ENCODE measurements at places on chromosomes 4 and X.

- no peak for DNase-seq
Observed at GRCh38 chr4:173318648-173319211, 15.4 kb downstream of the HMGB2 start.

DNA sequence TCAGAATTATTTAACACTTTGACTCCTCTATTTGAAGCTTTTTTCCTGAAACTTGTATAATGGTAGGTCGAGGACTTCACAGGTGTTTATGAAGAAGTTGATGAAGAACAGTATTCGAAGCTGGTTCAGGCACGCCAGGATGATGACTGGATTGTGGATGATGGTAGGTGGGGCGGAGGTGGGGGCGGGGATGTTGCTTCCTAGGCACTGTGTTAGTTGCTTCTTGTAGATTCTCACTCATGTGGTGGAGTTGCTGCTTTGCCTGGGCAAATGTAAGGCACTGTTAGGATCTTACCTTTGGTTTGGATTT lies 9.4 kb downstream of the POLA1 start:
- DNase-seq, result no peak

GRCh38 chr4:126851391-126851790 lies 781.4 kb upstream of the INTU start:
- no peak for DNase-seq

DNA sequence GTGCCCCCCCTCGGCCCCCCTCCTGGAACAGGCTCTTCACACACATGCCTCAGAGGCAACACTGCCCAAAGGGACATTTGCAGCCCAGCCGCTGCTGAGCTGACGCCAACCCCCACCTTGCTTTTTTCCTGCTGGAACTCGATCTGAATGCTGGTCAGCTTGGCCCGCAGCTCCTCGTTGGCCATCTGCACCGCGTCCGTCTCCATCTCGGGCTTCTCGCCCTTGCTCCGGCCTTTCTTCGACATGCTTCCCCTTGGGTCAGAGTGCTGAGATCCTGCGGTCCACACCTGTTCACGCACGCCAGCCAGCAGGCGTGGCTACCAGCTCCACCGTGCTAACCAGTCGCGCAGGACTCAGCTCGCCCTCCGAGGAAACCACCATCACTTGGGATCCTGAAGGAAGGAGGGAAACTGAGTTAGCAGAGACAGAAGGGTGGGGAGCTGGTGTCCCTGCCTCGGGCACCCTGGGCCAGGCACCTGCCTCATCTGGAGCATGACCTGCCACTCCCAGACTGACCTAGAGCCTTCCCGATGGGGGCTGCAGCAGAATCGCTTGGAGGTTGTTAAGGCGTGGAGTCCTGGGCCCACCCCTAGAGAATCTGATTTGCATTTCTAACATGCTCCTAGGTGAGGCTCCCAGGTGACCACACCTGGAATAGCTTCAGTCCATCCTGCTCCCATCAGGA lies 87.6 kb downstream of the JAKMIP1 start:
- DNase-seq, result no peak

DNA sequence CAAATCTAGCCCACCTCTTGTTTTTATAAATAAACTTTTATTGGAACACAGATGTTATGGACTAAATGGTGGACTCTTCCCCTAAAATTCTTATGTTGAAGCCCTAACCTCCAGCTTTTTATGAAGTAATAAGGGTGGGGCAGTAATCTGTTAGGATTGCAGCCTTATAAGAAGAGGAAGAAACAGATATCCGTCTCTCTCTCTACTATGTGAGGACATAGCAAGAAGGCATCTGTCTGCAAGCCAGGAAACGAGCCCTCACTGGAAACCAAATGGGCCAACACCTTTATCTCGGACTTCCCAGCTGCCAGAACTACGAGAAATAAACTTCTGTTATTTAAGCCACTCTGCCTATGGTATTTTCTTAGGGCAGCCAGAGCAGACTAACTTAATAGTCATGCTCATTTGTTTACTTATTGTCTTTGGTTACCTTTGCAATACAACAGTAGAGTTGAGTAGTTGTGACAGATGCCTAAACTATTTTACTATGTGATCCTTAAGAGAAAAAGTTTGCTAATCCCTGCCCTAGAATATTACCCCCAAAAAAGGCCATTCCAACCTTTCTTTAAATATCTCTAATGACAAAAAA lies 67.4 kb downstream of the MANBA start:
- DNase-seq, result no peak

- no peak for DNase-seq
Observed at GRCh38 chrX:153886915-153887314, 942 bp upstream of the L1CAM start.

GRCh38 chr4:84800256-84800655 lies 166.2 kb downstream of the WDFY3 start:
- no peak for DNase-seq

DNA sequence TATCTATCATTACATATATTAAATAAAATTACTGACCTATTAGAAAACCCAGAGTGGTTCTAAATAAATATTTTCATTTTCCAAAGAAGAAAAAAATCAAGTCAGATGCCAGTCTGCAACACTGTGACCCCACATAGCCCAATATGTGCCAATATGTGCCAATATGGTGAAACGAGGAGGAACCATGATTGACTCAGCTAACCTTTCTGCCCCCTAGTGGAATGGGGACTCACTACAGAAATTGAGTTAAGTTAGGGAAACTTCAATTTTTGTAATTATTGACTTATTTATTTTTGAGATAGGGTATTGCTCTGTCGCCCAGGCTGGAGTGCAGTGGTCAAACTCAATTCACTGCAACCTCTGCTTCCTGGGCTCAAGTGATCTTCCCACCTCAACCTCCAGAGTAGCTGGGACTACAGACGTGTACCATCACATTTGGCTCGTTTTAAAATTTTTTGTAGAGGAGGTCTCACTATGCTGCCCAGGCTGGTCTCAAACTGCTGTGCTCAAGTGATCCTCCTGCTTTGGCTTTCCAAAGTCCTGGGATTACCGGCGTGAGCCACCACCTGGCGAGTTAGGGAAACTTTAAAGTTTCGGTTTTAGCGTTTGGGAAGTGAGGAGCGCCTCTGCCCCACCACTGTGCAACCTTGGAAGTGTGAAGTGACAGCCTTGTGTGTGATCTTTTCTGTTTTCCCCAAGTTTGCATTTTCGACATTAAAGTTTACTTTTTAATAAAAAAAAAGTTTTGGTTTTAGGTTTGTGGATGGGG lies 116.8 kb upstream of the SHISA3 start:
- DNase-seq, result no peak

DNA sequence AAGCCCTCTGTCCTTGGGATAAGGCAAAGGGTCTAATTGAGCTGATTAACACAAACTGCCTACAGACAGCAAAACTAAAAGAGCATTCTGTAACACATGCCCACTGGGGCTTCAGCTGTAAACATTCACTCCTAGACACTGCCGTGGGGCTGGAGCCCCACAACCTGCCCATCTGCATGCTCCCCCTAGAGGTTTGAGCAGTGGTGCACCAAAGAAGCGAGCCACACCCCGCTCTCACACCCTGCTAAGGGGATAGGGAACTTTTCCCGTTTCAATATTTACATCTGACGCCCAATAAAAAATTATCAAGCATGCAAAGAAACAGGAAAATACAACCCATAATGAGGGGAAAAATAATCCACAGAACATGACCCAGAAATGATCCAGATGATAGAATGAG lies 46.9 kb upstream of the HSD17B10 start:
- DNase-seq, result no peak

DNA sequence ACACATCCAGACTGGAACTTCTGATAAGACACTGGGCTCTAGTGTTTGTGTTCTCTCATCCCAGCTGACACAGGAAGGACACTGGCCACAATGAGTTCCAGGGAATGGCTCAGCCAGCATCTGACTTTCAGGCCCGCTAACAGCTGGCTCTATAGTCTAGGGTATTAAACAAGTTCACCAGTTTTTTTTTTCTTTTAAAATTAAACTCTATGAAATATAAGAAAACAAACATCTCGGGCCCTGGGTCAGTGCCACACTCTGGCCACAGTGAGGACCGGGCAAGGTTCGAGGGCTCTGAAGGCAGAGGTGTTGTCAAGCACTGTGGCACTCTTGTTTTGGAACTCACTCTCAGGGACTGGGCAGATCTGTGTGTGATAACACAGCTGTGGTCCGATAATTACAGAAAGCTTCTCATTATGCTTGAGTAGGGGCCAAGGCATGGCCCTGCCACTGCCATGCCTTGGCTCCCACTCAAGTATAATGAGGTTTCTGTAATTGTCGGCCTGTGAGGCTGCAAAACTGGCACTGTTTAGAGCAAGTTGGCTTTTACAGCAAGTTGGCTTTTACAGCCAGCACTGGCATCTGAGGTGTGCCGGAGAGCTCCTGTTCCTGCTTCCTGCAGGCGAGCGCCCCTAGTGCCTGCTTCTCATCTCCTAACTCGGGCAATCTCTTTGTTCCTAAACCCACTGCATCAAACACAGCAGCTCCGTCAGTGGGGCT lies 62.8 kb downstream of the PPP1R2C start:
- no peak for DNase-seq

DNA sequence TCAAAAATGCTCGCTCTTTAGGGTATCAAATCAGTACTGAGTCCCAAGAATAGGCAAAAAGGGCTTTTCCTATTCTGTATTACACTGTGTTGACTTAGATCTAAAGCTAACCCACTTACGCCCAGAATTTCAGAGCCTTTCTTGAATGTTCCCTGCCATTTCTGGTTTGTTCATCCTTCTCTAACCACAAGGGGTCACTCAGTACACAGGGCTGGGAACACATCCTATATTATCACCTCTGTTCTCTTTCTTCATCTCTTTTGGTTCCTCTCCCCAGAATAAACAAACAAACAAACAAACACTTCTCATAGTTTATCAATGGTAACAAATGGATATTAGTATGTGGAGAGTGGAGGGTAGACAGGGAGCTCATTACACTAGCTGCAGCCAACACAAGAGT lies 25.5 kb upstream of the MORC4 start:
- no peak for DNase-seq

DNA sequence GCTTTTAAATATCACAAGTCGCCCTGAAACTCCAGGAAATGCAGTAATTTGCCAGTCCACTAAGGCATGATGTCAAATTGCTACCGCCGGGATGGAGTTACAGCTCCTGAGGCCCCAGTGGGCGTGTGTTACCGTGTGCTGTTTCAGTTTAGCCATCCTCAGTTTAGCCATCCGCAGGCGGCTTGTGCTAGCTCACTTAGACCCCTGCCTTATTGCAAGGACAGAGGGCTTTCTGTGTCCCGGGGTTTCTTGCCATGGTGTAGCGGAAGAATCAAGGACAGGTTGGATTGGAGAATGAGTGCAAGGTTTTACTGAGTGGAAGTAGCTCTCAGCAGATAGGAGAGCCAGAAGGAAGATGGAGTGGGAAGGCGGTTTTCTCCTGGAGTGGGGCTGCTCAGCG lies 33.8 kb upstream of the LRBA start:
- no peak for DNase-seq

- no peak for DNase-seq
Observed at GRCh38 chr4:109559625-109559982, 442 bp upstream of the MCUB start.

DNA sequence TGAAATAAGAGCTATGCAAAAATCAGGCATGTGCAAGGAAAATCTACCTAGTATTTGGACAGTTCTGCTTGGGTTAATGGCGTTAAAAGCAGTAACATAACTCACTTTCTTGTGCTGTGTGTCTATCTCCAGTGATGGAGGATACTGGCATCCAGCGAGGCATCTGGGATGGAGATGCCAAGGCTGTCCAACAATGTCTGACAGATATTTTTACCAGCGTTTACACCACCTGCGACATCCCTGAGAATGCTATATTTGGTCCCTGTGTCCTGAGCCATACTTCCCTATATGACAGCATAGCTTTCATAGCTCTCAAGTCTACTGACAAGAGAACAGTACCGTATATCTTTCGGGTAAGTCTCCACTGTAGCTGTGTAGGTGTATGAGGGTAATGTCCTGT lies 2.6 kb downstream of the PRDM8 start:
- DNase-seq, result no peak

DNA sequence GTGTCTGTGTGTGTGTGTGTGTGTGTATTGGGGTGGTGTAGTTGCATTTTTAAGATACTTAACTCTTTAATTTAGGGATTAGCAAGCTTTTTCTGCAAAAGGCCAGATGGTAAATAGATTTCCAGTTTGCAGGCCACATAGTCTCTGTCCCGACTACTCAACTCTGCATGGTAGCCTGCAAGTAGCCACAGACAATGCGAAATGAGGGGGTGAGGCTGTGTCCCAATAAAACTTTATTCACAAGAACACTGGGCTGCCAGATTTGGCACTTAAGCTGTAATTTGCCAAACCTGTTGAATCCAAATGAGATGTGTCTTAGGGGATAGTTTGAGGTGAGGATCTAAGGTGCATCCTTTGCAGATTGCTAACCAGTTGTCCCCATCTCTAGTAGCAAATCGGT lies 6.8 kb downstream of the ATP2B3 start:
- DNase-seq, result no peak

DNA sequence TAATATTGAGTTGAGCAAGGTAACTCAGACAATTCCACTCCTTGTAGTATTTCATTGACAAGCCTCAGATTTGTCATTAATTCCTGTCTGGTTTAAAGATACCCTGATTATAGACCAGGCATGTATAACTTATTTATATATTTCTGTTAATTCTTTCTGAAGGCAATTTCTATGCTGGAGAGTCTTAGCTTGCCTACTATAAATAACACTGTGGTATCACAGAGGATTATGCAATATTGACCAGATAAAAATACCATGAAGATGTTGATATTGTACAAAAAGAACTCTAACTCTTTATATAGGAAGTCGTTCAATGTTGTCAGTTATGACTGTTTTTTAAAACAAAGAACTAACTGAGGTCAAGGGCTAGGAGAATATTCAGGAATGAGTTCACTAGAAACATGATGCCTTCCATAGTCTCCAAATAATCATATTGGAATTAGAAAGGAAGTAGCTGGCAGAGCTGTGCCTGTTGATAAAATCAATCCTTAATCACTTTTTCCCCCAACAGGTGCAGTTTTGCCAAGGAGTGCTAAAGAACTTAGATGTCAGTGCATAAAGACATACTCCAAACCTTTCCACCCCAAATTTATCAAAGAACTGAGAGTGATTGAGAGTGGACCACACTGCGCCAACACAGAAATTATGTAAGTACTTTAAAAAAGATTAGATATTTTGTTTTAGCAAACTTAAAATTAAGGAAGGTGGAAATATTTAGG lies 821 bp downstream of the CXCL8 start:
- no peak for DNase-seq

- no peak for DNase-seq
Observed at GRCh38 chrX:35444671-35445355, 353.3 kb upstream of the MAGEB16 start.

GRCh38 chrX:54695816-54696487 lies 102.1 kb downstream of the ITIH6 start:
- no peak for DNase-seq

- DNase-seq, result no peak
Observed at GRCh38 chrX:108772549-108772948, 36.2 kb upstream of the IRS4 start.

GRCh38 chrX:104430072-104430741 lies 135.8 kb upstream of the IL1RAPL2 start:
- DNase-seq, result no peak

DNA sequence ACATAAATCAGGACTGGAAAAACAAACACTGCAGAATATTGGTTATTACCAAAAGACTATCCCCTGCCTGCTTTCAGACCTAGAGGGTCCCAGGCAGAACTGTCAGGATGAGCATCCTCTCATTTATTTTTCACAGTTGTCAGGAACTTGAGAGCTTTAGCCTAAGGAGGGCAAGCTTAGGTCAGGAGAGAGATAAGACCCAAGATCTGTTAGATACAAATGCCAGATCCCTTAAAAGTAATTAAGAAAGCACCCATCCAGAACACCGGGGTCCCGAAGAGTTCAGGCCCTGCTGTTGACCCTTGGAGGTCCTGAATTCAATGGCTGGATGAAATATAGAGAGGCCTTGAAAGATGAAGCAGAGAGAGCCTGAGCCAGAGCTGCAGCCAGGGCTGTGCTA lies 5.9 kb upstream of the MAGEB3 start:
- no peak for DNase-seq
